Stimulated activated CD4-positive, alpha-beta T cell treated with anti-CD3 and anti-CD28 coated beads, Interleukin-12 subunit alpha, Interleukin-12 subunit beta, amount 100 ng/mL, for 48 hours (primary cell): ENCODE measurements at places on chromosomes 2 and 18.

GRCh38 chr2:109288544-109289368, 159.8 kb downstream of the SH3RF3 start:
- DNase-seq = no peak

GRCh38 chr2:17545680-17546613, 5.5 kb downstream of the VSNL1 start:
- DNase-seq = no peak

DNA sequence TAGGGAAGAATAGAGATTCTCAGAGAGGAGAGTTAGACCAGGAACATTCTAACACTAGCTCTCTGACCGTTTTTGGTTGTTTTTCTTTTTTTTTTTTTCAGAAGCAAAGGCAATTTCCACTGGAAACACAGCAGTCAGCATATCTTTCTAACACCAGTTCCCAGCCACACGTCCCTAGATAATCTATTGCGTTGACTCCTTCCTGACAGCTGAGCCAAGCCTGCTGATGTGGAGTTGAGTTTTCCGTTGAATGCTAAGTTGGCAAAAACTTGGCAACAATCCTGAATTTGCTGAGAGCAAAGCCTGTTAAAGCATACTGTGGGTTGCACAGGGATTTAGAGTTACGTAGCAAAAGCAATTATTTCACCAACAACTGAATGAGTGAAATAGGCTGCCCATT, 19.3 kb downstream of the GAD1 start:
- no peak for DNase-seq

DNA sequence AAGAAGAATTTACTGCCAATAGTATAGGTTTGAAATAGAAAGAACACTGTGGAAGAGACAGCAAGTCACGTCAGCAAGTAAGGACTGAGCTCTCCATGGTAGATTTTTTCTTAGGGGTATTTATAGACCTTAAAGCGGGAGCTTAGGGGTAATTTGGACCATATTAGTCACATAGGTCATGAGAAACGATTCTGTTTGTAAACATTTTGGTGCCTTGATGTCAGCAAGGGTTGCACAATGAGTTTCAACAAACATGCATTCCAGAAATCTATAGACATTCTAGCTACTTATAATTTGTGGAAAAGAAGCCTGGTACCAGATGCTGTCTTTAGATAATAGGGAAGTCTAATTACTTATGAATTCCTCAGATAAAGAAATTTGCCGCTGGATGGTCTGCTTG, 624.7 kb downstream of the TDRD15 start:
- no peak for DNase-seq

DNA sequence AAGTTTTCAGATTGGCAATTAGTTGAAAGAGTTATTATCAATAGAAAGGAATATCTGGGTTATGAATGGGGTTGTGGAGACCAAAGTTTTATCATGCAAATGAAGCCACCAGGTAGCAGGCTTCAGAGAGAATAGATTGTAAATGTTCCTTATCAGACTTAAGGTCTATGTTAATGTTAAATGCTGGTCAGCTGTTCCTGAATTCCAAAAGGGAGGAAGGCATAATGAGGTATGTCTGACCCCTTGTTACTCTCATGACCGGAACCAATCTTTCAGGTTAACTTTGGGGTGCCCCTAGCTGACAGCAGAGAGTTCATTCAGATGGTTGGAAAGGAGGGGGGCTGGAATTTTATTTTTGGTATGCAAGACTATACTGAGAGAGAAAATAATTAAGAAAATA, 47.9 kb downstream of the RIT2 start:
- DNase-seq = no peak

DNA sequence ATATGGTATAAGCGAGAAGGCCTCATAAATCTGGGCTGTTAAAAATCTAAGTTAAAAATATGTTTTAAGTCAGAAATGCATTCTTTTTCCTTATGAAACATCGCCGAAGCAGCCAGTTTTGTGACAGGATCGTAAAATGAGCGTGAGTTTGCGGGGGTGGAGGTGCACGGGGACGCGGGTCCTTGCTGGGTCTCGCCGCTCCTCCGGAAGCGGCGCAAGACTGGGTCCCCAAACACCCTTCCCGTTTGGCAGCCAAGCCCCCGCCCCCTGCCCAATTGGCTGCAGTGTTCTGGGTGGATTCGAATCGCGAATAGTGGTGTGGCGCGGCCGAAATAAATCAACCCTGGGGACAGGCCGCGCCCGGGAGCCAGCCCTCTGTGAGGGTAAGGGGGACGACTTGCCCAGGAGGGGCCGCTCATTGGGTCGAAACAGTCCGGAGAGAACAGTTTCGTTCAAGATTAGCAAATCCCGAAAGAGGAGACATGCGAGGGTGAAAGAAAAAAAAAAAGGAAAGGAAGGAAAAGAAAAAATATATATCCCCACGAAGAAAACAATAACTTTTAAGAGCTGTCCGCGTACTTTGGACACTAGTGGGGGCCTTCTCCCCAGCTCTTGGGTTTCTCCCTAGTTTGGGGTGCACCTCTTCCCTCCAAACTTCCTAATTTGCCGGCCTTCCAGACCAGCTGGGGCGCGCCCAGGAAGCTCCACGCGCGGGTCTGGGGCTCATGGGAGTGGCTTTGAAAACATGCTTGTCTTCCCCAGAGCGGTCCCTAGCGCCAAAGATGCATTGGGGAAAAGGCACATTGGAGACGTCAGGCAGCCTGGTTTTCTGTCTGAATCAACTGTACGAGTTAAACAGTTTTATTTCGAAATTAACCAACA, 3.1 kb upstream of the GATA6 start:
- no peak for DNase-seq

DNA sequence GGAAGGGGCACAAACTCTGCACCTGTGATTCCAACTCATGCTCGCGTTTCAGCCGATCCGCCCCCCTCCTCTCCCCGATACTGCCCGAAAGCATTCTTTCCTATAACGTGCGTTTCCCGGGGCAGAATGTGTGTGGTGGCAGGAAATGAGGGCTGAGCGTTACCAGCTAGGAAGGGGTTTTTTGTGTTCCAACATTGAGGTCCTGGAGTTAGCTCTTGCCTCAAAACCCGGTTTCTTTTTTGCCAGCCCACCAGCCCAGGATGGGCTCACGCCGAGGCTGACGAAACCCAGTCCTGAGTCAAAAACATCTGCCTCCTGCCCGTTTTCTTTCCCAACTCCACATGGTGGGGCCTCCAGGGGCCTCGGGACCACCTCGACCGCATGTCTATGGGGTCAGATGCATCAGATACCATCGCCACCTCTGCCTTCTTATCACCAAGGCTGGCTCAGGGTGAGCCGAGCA, 113.7 kb upstream of the COPS8 start:
- no peak for DNase-seq
